ENCODE measurements at places on chromosomes 5 and 9.

DNA sequence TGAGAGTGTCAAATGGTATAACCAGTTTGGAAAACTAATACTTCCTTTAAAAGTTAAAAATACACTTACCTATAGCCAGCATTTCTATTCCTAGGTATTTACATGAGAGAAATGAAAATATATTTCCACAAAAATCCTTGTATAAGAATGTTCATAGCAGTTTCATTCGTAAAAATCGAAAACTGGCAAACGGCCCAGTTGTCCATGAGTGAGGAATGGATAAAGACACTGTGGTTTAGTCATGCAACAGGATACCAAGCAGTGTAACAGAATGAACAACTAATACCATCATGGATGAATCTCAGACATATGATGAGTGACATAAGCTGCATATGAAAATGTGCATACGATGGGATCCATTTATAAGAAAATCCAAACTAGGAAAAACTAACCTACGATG is 136.7 kb downstream of the MACROH2A1 start:
- DNase-seq = no peak

- no peak for DNase-seq
These were observed 149.5 kb downstream of the C9orf152 start for GRCh38 chr9:110058304-110058953.

- DNase-seq = no peak
These were observed 113.7 kb downstream of the HTR4 start for GRCh38 chr5:148540647-148541046.

- no peak for DNase-seq
These were observed 4.7 kb downstream of the PDLIM4 start for GRCh38 chr5:132261881-132262845.

- DNase-seq = no peak
These were observed 184.1 kb downstream of the MARCHF11 start for GRCh38 chr5:15995341-15996052.

DNA sequence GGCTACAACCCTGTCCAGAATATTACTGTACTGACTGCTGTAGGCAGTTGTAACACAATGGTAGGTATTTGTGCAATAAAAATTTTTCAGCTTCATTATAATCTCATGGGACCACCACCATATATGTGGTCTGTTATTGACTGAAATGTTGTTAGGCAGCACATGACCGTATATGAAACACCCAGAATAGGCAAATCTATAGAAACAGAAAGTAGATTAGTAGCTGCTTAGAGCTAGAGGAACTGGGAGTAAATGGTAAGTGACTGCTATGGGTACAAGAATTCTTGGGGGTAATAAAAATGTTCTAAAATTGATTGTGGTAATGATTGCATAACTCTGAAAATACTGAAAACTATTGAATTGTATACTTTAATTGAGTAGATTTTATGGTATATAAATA is 185.7 kb downstream of the ESM1 start:
- DNase-seq = no peak

GRCh38 chr5:93572101-93572607 is 8.9 kb downstream of the NR2F1-AS1 start:
- DNase-seq = no peak

DNA sequence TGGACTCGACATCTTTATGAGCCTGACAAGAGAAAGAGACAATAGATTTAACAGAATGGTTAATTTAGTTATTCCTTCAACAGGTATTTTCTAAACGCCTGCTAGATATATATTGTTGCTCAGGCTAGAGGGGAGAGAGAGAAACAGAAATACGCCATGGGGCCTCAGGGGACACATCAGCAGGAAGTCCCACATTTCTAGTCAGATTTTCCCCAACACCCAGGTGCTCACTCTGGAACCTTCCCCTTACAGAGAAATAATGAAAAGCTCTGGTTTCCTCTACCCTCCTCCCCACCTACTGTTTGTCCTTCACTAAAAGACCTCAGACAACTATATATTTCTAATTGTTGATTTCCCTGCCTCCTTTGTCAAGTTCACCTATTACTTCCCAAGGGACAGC is 130.3 kb upstream of the TBC1D2 start:
- DNase-seq = no peak

DNA sequence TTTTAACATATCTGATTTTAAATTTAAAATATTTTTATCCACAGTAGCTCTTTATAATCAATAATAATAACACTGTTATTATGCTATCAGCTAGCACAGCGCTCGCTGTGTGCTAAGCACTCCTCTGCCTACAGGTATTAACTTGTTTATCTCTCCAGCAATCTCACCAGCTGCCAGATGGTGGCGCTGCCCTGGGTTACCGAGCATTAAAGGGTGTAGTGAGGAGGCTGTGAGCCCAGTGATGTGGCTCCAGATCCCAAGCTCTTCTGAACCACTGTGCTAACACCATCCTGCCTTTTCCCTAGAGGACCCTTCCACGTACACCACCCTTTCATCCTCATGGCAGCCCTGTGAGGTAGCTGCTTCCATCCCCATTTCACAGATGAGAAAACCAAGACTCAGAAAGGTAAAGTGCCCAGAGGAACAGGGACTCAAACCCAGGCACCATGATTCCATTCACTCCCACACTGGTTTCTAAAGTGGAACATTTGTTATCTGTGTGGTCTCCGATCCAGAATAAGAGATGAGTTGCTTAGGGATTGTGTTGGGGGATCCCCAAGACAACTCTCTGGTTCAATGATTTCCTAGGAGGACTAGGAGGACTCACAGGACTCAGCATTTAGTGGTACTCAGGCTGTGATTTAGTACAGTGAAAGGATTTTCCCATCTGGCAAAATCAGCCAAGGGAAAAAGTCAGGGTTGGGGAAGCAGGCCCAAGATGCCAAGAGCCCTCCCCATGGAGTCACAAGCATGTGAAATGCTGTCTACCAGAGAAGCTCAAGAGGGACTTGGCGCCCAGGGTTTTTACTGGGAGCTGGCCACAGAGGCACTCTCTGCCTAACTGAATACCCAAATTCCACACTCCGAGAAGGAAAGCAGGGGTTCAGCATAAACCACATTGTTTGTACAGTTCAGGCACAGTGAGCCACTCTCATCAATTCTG is 7.0 kb downstream of the IGFBPL1 start:
- DNase-seq = no peak

- no peak for DNase-seq
These were observed 21.5 kb upstream of the AKNA start for GRCh38 chr9:114409103-114409780.

DNA sequence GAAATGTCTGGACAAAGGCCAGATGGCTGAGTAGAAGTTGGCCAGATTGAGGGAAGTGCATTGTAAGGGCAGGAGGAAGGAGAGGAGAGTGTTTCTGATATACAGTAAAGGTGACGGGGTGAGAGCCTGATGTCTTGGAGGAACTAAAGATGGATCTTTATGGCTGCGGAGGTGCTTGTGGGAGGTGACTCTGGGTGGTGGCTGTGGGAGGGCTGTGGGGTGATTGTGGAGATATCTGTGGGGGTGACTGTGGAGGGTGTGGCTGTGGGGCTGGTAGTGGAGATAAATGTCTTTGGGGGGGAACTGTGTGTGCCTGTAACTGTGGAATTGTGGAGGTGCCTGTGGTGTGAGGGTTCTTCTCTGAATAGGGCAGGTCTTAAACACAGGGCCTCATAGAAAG is 121.4 kb downstream of the CMYA5 start:
- no peak for DNase-seq

- DNase-seq = no peak
These were observed 170.1 kb downstream of the ADAMTS12 start for GRCh38 chr5:33721491-33722200.

DNA sequence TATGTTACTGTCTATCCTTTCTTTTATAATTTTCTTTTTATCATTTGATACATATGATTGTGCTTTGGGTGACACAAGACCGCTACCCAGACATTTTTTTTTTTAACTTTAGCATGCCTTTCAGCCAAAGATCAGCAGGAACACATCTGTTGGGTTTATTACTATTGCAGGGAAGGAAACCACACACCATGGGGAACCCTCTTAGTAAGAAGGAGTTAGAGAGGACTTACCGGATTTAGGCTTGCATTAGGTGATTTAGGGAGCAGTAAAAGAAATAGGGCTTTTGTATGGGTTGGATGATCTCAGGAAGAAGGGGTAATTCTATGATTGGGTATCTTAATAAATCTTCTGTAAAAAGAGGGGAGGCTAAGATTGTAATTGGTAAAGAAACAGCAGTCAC is 138.2 kb downstream of the SNX18 start:
- DNase-seq = no peak

- no peak for DNase-seq
These were observed 73.7 kb upstream of the PJA2 start for GRCh38 chr5:109483395-109483971.

DNA sequence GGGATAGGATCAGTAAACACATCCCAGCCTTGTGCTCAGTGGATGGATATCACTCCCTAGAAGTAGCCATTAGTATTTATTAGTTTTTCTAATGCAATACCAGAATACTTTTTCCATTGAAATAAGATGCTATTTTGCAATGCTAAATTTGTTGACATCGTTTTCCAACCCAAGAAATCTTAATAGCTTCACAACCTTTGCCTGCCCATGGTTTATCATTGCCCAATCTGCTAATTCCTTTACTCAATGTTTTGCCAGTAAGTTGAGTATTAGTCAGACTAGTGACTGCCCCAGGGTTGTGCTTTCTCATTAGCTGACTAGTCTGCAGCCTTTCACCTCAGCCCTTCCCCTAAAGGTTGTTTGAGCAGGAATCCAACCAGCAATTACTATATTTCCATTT is 62.9 kb downstream of the NREP start:
- no peak for DNase-seq

DNA sequence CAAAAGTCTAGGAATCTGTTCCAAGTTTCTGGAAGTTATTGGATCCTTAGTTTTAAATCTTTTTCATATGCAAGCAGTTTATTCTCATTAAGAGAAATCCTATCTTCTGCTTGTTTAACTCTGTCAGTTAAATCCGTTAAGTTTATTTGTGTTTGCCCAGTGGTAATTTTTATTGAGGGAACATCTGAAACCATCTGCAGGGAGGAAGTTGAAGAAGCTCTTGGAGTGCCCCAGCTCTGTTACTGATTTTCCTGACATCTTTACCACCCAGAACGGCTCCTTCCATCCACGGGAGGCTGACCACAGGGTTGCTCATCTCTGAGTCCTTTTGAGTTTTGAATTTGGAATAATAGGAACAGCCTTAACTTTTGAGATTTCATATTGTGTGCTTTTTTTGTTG is 99.9 kb upstream of the ZNF618 start:
- DNase-seq = no peak

GRCh38 chr5:139961435-139962157 is 81.5 kb downstream of the NRG2 start:
- no peak for DNase-seq

- DNase-seq = no peak
These were observed 22.1 kb downstream of the JADE2 start for GRCh38 chr5:134547579-134547978.

Measured in activated CD8-positive, alpha-beta memory T cell treated with anti-CD3 and anti-CD28 coated beads for 1 hour (primary cell).